NCI-H2227 treated with DMSO at 0.1 percent for 48 hours (cell line): ENCODE measurements at places on chromosomes 12 and 14.

- DNase-seq, result no peak
Observed at GRCh38 chr12:7844116-7844515, 28.6 kb downstream of the SLC2A14 start.

GRCh38 chr12:590206-590750 is 73.0 kb downstream of the NINJ2 start:
- no peak for DNase-seq

GRCh38 chr12:53289891-53290290 is 5.5 kb upstream of the PFDN5 start:
- DNase-seq, result no peak

DNA sequence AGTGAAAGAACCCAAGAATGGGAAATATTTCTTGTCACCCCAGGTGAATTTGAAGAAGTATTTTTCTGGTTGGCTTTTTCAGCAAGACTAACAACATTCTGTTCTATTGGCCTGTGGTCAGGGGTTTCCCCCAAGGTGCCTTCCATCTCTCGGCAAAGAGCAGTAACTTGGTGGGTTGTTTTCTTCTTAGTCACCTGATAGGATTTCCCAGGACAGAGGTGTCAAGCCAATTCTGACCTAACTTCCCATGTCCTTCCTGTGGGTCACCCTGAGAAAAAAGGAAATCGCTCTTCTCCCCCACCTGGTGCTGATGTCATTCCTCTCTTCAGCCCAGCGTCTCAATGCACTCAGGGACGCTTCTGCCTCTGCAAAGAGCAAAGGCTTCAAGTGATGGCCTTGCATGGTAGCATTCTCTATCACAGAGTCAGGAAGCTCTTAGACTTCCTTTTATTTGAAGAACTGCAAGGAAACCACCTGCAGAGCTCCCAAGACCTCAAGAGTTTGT is 16.1 kb upstream of the IFNG start:
- DNase-seq, result no peak

DNA sequence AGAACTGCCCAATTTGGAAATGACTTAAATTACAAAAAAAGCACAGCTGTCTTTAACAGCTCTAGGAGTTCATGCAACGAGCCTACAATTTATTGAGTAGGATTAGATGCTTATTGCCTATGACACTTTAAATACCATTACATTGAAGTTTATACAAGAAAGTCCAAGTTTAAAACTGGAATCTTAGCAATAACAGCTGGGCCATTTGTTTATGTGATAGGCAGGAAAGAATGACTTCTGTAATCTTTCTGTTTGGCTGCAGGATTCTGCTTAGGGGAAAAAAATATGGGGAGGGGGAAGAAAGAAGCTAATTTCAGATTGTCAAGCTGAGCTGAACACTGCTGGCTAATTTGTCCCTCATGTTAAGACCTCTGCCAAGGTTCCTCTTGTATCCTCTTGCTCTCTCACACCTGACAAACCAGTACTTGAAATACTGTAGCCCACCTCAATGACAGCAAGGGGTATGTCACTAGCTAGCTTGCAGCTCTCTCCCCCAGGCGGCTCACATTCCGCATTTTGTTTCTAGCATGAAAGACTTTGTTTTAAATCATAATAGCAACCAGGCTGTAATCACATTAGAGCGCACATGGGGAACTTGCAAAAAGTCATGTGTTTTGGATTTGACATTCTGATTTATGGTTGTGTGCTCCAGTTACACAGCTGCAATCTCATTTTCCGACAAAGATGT is 384.8 kb downstream of the BMP4 start:
- no peak for DNase-seq

DNA sequence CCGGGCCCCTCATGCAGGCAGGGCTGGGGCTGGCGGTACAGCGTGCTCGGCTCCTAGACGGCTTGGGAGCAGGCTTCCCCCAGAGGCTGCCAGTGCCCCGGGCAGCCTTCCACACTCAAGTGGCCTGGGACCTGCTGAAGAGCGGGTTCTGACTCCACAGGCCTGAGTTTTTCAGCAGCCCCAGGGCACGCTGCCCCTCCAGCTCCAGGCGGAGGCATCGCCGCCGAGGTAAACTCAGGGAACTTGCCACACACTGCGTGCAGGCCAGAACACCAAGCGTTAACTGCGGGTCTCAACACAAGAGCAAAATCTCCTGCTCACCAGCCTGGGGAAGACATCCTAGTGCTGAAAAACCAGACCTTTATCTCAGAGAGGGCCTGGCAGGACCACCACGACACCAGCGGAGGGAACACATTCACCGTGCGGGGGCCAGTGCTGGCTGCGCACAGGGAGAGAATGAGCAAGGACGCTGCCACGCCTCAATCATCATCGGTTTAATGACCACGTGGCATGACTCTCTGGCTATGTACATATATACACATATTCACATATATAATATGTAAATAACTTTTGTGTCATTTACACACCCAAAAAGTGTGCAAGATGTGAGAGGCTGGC is 21.3 kb downstream of the PSMC1 start:
- no peak for DNase-seq

DNA sequence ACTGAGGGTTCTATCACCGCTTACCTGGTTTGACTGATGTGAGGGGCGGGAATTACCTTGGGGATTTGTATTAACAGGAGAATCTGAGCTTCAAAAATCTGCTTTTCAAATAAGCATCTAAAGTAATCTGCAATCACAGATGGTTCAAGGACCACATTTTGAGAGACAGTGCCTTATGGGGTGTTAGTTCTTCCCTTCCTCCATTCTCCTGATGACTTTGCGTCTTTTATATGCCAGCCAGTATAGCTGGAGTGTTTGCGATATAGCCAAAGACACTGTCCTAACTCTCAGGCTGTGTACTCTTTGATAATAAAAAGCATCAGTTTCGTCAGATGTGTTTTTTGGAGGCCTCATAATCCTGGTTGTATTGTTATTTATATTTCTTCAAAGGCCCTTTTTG is 39.5 kb downstream of the PPHLN1 start:
- no peak for DNase-seq

DNA sequence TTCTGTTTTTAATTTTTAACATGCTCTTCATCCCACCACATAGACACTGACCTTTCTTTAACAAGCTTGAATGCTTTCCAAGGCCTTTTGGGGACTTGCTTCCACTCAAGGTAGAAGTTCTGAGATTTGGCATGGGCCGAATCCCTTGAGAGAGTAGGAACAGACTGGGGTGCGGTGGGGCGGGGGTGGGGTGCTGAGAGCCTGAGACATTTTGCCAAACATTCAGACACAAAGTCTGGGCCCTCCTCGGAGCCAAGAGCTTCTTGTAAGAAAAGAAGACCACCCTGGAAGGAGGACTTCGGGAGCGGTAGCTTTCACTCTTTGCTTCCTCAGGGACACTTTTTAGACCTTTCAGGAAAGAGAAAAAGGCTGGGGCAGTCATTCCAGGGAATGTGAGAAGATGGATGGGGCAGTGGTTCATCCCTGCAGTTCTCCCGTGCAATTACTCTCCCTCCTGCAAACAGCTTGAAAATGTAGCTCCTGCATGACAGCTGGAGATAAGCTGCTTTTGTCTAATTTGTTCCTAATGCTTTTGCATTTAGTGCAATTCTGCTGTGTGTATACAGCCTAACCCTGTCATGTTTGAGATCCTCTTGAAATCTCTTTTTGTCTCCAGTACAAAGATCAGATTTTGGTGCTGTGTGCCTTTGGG is 16.3 kb upstream of the MYO1H start:
- DNase-seq, result peak; percentile 19

- no peak for DNase-seq
Observed at GRCh38 chr14:104557766-104558165, 21.8 kb upstream of the C14orf180 start.

DNA sequence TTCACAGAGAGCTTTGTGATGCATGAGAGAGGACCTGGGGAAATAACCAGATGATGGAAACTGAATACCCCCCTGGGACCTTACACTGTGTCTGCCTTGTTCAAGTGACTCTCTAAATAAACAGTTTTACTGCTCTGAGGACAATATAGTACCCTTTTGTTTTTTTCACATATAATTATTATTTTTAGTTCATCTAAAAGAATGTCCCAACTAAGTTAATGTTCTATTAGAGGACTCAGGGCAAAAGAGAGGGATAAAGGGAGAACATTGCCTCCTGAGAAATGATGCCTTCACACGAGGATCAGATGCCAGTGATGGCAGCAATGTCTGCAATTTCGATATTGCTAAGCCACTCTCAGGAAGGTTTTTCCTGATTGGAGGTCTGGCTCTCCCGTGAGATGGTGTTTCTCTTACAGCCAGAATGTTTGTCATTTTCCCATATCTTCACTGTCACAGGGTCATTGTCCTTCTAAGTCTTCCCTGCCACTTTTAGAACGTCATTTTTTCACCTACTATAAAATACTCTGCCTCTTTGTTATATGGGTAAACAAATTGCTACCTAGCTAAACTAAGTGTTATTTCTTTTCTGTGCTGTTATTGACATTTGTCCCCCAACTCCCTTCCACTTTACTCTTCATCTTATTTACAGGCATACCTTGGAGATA is 201.6 kb downstream of the RAD51B start:
- peak; percentile 41 for DNase-seq

DNA sequence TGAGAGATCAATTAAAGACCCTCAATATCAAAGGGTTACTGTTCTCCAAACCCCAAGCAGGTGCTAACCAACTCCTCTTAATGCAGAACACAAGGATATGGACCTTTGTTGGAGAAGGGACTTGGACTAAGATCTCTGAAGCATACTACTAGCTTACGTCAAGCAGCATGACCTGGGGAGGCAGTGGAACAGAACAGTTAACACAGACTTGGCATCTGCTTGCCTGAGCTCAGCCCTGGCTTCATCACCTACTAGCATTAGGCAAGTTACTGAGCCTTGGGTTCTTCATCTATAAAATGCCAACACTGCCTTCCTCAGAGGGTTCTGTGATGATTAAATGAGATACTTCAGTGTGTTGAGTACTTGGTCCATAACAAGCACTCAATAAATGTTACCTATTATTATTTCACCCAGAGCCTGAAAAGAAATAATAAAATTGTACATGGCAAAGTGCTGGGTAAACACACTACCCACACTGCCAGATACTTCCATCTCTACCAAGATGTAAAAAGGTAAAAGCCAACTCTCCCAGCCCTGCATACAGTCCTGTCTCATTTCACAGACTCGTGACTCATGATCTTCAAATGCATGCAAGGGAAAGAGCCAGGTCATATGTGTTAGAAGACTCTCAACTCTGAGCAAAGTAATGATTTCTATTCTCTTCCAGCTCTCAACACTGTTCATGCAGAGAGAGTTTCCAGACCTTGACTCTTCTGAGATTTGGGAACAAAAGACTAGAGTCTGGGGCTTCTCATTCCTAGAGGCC is 39.7 kb downstream of the FMNL3 start:
- DNase-seq, result no peak

- no peak for DNase-seq
Observed at GRCh38 chr14:70289138-70289537, 70.3 kb downstream of the COX16 start.
